Heart left ventricle (tissue), 16 donors: ENCODE measurements at places on chromosomes 13 and 19. TPM values are rescaled to one million over a fixed set of nuclear protein-coding genes. Genes with fewer than 3 reads are reported as not detected.

ZNF284 gene
- 1.6 TPM for total RNA-seq

CASP14 gene
- total RNA-seq = not detected

ZNF132 gene
- total RNA-seq = 5.7 TPM

ZNF616 gene
- total RNA-seq = 10.0 TPM

IGLON5 gene
- total RNA-seq = not detected

NOSIP gene
- 45.0 TPM for total RNA-seq

FGF9 gene
- total RNA-seq = 12.5 TPM

CEACAM4 gene
- 0.32 TPM for total RNA-seq

GRCh38 chr13:107715496-107715895 is 499.8 kb downstream of the LIG4 start:
- H3K27me3 ChIP-seq = no peaks in the 10 kb centered on the region
- H3K4me1 ChIP-seq = no peaks in the 10 kb centered on the region
- no peak for DNase-seq
- H3K4me3 ChIP-seq = no peak overlapping the region
- no peak overlapping the region for H3K27ac ChIP-seq

DNA sequence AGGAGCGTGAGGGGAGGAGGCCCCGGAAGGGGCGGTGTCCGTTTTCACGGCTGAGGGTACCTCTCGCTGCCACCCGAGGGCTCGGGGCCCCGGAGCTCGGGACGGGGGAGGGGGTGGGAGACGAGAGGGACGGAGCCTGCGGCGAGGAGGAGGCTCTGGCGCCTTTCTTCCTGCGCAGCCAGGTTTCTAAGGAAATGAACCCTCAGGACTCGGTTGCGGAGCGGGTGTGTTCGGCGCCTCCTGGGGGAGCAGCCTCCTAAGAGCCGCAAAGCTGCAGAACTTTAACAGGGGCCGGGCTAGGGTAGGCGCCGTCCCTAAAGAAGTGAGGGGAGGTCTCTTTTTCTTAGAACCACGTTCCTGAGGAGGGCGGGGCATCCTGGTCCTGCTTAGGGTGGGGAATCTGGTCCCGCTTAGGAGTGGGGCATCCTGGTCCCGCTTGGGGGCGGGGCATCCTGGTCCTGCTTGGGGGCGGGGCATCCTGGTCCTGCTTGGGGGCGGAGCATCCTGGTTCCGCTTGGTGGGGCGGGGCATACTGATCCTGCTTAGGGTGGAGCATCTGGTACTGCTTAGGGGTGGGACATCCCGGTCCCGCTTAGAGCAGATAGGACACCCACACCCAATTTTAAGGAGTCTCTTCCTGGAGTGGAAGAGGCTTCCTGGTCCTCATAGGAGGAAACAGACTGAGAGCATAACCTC is 6.2 kb downstream of the SYT5 start:
- no peak for DNase-seq
- H3K4me1 ChIP-seq = peaks cover 12% of the 10 kb centered on the region
- H3K27ac ChIP-seq = no peak overlapping the region
- H3K36me3 ChIP-seq = no peaks in the 10 kb centered on the region
- H3K27me3 ChIP-seq = peaks cover 80% of the 10 kb centered on the region
- peak overlapping the region; percentile 0 for H3K4me3 ChIP-seq

- DNase-seq = no peak
- no peaks in the 10 kb centered on the region for H3K27me3 ChIP-seq
- H3K27ac ChIP-seq = no peak overlapping the region
- H3K4me3 ChIP-seq = no peak overlapping the region
- H3K36me3 ChIP-seq = peaks cover 10% of the 10 kb centered on the region
- peaks cover 6% of the 10 kb centered on the region for H3K4me1 ChIP-seq
Observed at GRCh38 chr19:35779033-35779432, 3.7 kb downstream of the ARHGAP33 start.

- peaks cover 7% of the 10 kb centered on the region for H3K4me1 ChIP-seq
- H3K36me3 ChIP-seq = no peaks in the 10 kb centered on the region
- no peak for DNase-seq
- no peaks in the 10 kb centered on the region for H3K27me3 ChIP-seq
- no peak overlapping the region for H3K27ac ChIP-seq
- H3K4me3 ChIP-seq = no peak overlapping the region
Observed at GRCh38 chr13:31264151-31264550, 64.4 kb downstream of the B3GLCT start.

DNA sequence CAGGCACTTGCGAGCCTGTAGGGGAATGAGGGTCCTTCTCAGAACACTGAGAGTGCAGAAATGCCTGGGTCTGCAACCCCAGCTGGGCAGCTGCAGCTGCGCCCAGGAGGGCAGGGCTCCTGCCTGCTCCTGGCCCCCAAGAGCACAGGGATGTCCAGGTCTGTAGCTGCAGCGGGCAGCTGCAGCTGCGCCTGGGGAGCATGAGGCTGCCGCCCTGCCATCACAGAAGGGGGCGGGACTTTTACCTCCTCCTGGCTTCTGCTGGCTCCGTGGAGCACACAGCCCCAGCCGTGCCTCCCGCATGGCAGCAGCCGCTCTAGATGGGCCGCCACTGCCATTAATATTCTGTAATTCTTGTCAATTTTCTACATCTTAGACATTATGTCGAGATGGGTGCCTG is 17.8 kb downstream of the CPB2 start:
- no peaks in the 10 kb centered on the region for H3K27me3 ChIP-seq
- no peak overlapping the region for H3K27ac ChIP-seq
- no peak overlapping the region for H3K4me3 ChIP-seq
- no peak for DNase-seq
- H3K36me3 ChIP-seq = no peaks in the 10 kb centered on the region
- H3K4me1 ChIP-seq = no peaks in the 10 kb centered on the region

GRCh38 chr19:3753631-3754410 is 7.7 kb downstream of the APBA3 start:
- H3K4me3 ChIP-seq = no peak overlapping the region
- DNase-seq = no peak
- H3K27ac ChIP-seq = no peak overlapping the region
- H3K27me3 ChIP-seq = no peaks in the 10 kb centered on the region
- H3K36me3 ChIP-seq = peaks cover 69% of the 10 kb centered on the region

DNA sequence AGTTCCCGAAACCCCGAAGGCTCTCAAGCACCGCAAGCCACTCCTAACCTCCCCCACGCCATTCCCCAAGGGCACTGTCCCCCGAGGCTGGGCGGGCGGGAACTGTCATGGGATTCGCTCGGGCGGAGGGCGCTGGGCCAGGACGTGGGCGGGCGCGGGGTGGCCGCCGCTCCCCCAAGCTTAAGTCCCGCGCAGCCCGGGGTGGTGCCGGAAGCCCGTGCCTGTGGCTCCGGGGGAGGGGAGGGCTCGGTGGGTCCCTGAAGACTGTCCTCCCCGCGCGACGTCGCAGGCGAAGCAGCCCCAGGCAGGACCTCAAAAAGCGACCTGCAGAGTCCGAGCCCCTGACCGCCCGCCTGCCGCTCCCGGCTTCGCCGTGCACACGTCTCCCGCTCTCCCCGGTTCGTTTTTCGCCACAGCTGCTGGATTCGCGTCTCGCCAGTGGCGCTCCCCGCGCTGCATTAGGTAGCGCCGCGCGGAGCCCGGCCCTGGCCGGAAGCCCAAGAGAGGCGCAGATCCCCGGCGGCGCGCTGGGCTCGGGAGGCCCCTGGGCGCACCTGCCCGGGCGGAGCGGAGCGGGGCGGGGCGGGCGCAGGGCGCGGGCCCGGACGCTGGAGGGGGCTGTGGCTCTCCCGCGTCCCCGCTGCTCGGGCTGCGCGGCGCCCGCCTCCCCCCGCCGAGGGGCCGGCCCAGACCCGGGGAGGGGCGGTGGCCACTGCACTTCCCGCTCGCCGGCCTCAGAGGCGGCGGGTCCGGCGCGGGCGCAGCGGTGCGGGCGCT is at the start of gene FARP1:
Gene FARP1 (plus strand): TSS at position 715 of the 777 bp plus-strand sequence. CDS start 70,149 bp downstream, outside the sequence.
- H3K4me3 ChIP-seq = peak within 1 kb of the TSS; percentile 76
- H3K36me3 ChIP-seq = no peaks in the 10 kb centered on the region
- H3K27ac ChIP-seq = peak within 1 kb of the TSS; percentile 74
- peaks cover 30% of the 10 kb centered on the region for H3K4me1 ChIP-seq
- DNase-seq = peak; percentile 84

GRCh38 chr19:3649888-3650287 is 23.3 kb upstream of the CACTIN start:
- H3K36me3 ChIP-seq = peaks cover 80% of the 10 kb centered on the region
- no peak overlapping the region for H3K27ac ChIP-seq
- DNase-seq = no peak
- no peak overlapping the region for H3K4me3 ChIP-seq
- H3K4me1 ChIP-seq = no peaks in the 10 kb centered on the region

- H3K4me1 ChIP-seq = peaks cover 6% of the 10 kb centered on the region
- no peak for DNase-seq
- H3K27ac ChIP-seq = no peak overlapping the region
- H3K4me3 ChIP-seq = no peak overlapping the region
- no peaks in the 10 kb centered on the region for H3K36me3 ChIP-seq
Observed at GRCh38 chr19:38412961-38413360, 10.1 kb downstream of the FAM98C start.

DNA sequence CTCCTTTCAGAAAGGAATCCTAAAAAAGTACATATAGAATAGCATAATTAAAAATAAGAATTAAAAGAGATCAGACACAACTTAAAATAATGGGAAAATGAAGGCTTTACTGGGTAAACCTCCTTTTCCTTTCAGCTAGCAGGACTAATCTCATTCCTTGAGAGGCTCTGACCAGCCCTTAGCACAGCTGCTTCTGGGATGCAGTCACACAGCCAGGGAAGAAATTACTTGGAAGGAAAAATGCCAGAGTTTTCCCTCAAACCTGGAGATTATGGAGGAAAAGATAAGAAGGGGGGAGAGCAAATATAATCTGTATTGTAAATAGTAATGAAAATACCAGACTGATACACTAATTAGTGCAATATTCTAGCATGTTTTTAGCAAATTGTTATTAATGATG is 91.8 kb downstream of the LRCH1 start:
- H3K4me1 ChIP-seq = peaks cover 89% of the 10 kb centered on the region
- no peaks in the 10 kb centered on the region for H3K27me3 ChIP-seq
- H3K27ac ChIP-seq = no peak overlapping the region
- DNase-seq = no peak
- no peaks in the 10 kb centered on the region for H3K36me3 ChIP-seq

DNA sequence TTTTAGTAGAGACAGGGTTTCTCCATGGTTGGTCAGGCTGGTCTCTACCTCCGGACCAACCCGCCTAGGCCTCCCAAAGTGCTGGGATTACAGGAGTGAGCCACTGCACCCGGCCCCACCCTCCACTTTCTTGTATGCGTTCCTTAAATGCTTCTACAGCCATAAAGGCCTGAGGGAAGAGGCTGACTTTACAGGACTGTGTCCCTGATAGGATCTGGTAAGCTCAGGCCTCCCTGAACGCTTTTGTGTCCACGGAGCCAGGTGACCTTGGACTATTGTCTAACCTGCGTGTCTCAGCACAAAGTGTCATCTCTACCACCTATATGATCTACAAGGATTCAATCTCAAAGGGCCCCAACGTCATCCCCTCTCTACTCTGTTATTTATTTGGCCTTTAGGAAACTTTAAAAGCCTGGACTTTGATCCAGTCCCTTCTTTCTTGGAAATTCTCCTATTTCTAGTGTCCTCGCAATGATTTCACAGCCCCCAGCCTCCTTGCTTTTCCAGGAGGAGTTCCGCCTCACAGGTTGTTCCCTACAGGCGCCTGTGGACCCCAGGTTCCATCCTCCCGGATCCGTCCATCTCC is 701 bp downstream of the ZNF552 start:
- H3K36me3 ChIP-seq = peaks cover 27% of the 10 kb centered on the region
- peak overlapping the region; percentile 78 for H3K27ac ChIP-seq
- H3K4me3 ChIP-seq = peak overlapping the region; percentile 76
- H3K4me1 ChIP-seq = peaks cover 31% of the 10 kb centered on the region

DNA sequence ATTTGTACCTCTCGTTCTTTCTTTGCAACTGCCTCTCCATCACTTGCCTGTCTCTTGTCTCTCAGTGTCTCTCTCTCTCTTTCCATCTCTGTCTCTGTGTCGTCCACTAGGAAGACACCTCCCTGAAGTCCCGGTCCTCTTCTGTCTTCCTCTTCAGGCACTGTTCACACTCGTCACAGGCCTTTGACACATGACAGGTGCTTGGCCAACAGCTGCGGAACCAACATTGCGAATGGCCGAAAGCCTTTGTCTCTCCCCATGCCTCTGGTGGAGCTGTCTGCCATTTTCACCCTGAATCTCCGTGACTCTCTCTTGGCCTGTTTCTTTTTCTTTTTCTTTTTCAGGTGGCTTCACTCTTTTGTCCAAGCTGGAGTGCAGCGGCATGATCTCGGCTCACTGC is 2.8 kb downstream of the HIPK4 start:
- no peak for DNase-seq
- no peaks in the 10 kb centered on the region for H3K36me3 ChIP-seq
- H3K4me1 ChIP-seq = no peaks in the 10 kb centered on the region
- H3K27me3 ChIP-seq = no peaks in the 10 kb centered on the region

- no peaks in the 10 kb centered on the region for H3K36me3 ChIP-seq
- no peaks in the 10 kb centered on the region for H3K4me1 ChIP-seq
- H3K27me3 ChIP-seq = no peaks in the 10 kb centered on the region
- no peak overlapping the region for H3K27ac ChIP-seq
- no peak overlapping the region for H3K4me3 ChIP-seq
Observed at GRCh38 chr13:70896136-70896535, 787.9 kb upstream of the KLHL1 start.

DNA sequence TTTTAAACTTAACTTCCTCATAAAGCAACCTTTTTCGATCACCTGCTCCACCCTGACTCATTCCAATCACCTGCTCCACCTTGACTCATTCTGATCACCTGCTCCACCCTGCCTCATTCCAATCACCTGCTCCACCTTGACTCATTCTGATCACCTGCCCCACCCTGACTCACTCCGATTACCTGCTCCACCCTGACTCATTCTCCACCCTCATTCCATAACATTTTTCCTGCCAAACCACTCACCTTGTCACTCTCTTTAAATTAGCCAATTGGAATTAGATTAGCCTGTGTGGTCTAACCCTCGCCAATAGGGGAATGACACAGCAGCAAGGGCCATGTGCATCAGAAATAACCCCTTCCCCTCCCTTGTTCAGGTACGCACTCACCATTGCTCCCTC is 31.9 kb upstream of the ZNF83 start:
- no peak for DNase-seq
- H3K27ac ChIP-seq = no peak overlapping the region
- no peaks in the 10 kb centered on the region for H3K4me1 ChIP-seq
- H3K27me3 ChIP-seq = no peaks in the 10 kb centered on the region
- H3K4me3 ChIP-seq = no peak overlapping the region

DNA sequence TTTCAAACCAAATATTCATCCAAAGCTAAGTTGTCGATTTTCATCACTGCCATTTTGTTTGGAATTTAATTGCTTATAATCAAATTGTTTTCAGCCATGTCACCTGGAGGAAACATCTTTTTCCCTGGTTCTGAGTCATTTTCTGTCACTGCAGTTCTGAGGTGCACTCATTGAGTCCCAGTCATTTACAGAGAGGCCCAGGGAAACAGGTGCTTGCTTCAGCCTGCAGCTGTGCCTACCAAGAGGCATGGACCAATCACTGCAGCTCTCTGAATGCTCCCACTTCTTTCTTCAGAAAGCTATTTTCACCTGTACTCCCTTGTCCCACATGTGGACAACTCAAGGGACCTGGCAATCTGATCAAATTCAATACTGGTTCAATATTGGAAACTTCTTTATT is 308.1 kb downstream of the COG6 start:
- no peak for DNase-seq
- no peaks in the 10 kb centered on the region for H3K27me3 ChIP-seq
- H3K27ac ChIP-seq = no peak overlapping the region
- H3K4me1 ChIP-seq = no peaks in the 10 kb centered on the region
- H3K4me3 ChIP-seq = no peak overlapping the region
- H3K36me3 ChIP-seq = no peaks in the 10 kb centered on the region

- peak within 1 kb of the TSS; percentile 80 for H3K4me3 ChIP-seq
- H3K27ac ChIP-seq = peak within 1 kb of the TSS; percentile 85
- H3K4me1 ChIP-seq = peaks cover 36% of the 10 kb centered on the region
- H3K36me3 ChIP-seq = peaks cover 11% of the 10 kb centered on the region
- peak; percentile 100 for DNase-seq
Observed at GRCh38 chr19:7903244-7904073, at the start of gene MAP2K7. Gene MAP2K7, plus strand, starts transcription at chr19:7903877. Its CDS starts 68 bp downstream, at chr19:7903945.

GRCh38 chr13:34174671-34175145 is 356.8 kb downstream of the RFC3 start:
- no peaks in the 10 kb centered on the region for H3K27me3 ChIP-seq
- H3K4me3 ChIP-seq = no peak overlapping the region
- H3K27ac ChIP-seq = no peak overlapping the region
